IMR-90 (cell line): ENCODE measurements at places on chromosomes 7 and 10.

GRCh38 chr7:34904987-34905386 is 132.3 kb downstream of the DPY19L1 start:
- no peak for DNase-seq

DNA sequence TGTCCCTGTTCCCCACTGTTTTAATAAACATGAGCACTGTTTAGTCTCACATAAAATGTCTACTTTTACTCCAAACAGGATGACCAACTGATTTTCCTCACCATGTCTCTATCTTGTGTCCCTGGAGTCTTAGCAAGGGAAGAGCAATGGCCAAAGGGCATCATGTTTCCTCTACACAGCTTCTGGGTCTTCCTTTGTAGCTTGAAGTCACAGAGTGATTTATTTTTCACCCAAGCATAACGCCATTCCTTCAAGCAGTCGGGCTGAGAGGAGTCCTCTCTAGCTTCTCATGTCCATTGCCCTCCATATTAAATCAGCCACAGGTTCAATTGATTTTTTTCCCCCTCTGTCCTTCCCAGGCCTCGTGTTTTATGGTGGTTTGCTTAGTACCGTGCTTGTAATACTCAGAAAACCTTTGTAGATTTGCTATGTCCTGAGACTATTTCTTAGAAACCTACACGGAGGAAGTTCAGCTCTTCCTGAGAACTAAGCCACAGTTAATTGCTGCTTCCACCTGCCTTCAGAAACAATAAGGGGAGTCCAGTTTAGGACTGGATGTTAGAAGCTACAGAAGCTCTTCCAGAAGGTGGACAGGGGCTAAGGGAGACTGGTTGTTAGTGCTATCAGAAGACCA is 178.8 kb downstream of the CREB5 start:
- DNase-seq: no peak

DNA sequence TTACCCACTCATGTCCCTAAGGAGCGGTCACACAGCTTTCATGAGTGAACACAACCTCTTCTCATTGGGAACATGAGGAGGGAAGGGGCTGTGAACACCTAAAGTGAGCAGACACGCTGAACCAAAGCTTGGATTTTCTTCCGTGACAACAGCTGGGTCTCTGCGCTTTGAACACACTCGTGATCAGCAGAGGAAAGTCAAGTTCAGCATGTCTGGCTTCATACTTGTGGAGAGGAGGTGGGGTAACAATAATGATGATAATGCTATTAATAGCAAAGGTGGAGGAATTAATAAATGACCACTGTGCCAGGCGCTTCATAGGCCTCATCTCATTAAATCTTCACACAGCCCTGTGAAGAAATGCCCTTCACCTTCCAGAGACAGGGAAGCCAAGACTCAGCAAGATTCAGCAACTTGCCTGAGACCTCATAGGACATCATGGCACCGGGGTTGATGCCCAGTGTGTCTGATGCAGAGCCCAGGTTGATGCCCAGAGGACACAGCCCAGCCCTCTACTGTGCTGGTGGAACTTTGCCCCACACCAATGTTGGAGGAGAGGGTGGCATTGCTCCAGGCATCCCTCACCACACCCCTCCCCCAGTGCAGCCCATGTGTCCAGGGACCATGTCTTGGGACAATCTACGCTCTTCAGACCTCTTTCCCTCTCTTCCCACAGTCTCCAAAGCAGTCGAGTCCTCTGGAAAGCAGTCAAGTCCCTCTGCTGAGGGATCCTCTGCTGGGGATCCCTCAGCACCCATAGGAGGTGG is 40.6 kb downstream of the GSDME start:
- no peak for DNase-seq

DNA sequence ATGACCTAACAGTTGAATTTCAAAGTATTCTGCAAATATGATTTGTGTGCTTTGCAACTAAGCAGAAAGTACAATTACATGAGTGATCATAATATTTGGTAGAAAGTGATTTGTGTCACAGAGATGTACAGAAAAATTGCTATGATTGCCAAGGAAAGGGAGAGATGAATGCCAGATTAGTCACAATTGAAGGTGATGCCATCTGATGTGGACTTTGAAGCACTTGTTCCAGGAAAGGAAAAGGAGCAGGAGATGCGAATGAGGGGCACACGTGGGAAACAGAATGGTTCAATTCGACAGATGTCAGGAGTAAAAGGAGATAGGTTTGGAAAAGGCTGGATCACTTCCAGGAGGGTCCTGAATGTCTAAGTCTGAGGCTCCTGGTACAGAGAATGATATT is 153.1 kb upstream of the LAMB4 start:
- no peak for DNase-seq

GRCh38 chr7:138885383-138886147 is 87.6 kb upstream of the ATP6V0A4 start:
- DNase-seq: no peak

- no peak for DNase-seq
These were observed 52.6 kb downstream of the JAKMIP3 start for GRCh38 chr10:132118366-132118765.
